ENCODE measurements at places on chromosomes 16 and 17. TPM values are rescaled to one million over a fixed set of nuclear protein-coding genes. Genes with fewer than 3 reads are reported as not detected.

HOXB8 gene
- not detected for total RNA-seq

GLIS2 gene
- not detected for total RNA-seq

RMI2 gene
- 1.8 TPM for total RNA-seq

TMEM235 gene
- not detected for total RNA-seq

ABAT gene
- total RNA-seq = 9.4 TPM

PRR35 gene
- total RNA-seq = not detected
